ENCODE measurements at places on chromosomes 2 and 18.

DNA sequence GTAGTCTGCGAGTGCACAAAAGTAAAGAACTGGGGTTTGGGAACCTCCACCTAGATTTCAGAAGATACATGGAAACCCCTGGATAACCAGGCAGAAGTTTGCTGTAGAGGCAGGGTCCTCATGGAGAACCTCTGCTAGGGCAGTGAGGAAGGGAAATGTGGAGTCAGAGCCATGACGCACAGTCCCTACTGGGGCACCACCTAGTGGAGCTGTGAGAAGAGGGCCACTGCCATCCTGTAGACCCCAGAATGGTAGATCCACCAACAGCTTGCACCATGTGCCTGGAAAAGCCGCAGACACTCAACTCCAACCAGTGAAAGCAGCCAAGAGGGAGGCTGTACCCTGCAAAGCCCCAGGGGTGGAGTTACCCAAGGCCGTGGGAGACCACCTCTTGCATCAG lies 206.4 kb downstream of the PIEZO2 start:
- no peak for DNase-seq

DNA sequence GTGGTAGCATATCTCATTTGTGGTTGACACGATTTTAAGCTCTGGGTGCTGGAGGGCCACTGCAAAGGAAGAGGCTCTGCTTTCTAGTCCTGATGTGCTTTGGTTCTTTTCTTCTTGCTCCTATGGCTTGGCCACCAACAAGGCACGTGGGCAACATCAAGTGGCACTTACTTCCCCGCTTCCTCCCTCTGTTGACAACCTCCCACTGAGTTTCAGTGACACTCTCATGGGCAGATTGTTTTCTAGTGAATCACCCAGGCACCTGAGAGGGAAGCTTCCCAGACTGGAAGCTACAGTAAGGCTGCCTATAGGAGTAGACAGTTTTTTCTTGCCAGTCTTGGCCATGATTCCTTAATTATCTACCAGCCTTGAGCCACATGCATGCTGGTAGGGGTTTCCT lies 89.0 kb downstream of the NBAS start:
- no peak for DNase-seq

DNA sequence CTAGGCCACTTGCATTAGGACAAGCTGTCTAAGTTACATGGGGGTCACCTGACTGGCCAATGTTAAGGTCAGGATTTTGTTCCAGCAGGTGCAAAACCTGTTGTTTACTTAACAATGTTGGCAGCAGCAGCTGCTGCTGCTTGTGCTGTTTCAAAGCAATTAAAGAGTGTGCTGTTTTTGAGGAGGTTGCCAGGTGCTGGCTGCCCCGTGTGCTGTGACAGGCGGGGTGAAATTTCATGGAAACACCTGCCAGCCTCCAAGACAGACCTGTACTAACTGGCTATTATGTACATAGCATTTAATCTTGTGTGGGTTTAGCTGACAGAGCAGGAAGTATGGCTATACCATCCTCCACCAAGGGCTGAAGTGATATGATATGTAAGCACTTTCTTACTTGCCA lies 224.9 kb downstream of the ASXL3 start:
- DNase-seq, result no peak

DNA sequence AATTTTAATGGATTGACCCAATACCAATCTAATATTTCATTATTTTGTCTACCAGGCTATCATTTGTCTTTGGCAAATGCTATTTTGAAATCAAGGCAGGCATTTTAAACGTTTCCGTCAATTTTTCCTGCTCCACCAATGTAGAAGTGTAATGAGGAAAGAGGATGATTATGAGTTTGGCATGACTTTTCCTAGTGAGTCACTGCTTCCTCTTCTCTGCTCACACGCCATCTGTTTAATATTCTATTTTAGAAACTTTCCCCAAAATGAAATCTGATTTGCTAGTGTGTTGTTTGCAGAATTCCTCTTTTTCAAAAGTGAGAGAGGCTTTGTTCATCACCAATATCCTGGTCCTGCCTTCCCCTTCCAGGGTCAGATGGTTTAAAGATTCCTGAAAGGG lies 42.5 kb upstream of the PID1 start:
- peak; percentile 94 for DNase-seq

- peak; percentile 80 for DNase-seq
Measured at GRCh38 chr2:213152065-213152794, 818 bp upstream of the IKZF2 start.

GRCh38 chr2:80026040-80026729 lies 278.4 kb downstream of the LRRTM1 start:
- DNase-seq, result no peak

GRCh38 chr18:6266212-6266611 lies 148.5 kb downstream of the L3MBTL4 start:
- no peak for DNase-seq

DNA sequence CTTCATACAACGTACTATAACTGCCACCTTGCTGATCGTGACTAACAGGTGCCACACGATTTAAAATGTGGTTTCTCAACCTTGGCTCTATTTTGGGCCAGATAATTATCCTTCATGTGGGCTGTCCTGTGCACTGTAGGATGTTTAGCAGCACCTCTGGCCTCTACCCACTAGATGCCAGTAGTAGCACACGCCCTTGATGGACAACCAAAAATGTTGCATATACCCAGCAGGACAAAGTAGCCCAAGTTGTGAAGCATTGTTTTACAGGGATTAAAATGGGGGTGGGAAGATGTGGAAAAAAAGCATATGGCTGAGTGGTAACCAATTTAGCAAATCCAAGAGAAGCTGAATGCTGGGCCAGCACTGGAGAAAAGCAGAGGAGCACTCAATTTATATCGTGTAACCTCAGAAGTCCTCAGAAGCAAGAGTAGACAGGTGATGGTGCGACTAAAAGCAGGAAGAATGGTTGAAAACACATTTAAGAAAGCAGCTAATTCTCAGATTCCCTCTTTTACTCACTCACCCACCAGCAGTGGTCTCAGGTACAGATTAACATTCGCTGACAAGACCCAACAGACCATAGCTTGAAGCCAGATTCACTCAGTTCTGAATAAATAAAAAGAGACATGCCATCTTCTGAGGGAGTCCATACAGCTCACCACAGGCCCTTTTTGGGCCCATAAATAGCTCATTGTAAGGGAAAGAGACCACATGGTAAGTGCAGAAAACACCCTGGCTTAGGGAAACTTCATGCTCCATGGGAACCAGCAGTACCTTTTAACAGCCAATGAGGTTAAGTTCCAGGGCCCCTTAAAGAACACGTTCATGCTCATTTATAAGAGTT lies 50.6 kb downstream of the RAPH1 start:
- peak; percentile 61 for DNase-seq

- no peak for DNase-seq
Measured at GRCh38 chr2:12064153-12064552, 317.7 kb downstream of the LPIN1 start.

GRCh38 chr2:181677912-181678586 lies 2.3 kb downstream of the NEUROD1 start:
- DNase-seq, result peak; percentile 89

DNA sequence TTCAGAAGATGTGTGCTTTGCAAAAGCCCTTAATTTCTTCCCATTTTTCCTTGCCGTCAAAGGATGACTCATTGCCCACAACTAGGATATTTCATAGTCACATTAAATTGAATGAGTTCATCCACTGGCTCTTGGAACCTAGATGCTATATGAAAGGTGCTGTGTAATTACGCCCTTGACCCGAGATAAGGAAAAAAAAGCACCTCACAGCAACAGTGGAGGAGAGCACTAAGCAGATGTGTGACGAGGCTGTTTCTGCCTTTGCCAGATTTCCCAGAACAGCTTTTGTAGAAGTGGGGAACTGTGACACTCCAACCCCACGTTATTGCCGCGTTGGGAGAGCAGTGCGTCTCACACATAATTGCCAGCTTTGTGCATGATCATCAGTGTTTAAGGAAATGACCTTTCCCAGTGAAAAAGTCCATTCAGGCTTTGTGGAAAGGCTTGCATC lies 33.3 kb upstream of the TMEM87B start:
- peak; percentile 53 for DNase-seq

GRCh38 chr2:63047321-63048279 lies 3.0 kb upstream of the OTX1 start:
- DNase-seq, result no peak

DNA sequence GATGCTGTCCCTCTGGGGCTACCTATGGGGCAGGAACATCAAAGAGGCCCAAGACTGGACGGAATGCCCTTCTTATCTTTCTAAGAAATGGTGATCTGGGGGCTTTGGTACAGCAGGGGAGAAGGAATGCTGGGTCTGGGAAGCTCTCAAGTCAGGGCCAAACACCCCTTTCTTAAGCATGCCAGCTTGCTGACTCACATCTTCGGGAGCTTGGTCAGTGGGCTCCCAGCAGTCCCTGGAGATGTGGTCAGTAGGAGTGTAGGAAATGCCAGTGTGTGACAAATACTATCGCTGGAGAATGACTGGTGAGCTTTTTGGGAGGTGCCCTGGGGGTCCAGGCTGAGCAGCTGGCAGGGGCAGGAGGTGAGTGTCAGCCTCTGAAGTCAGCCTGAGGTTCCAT lies 105.0 kb upstream of the CDC42EP3 start:
- peak; percentile 88 for DNase-seq

DNA sequence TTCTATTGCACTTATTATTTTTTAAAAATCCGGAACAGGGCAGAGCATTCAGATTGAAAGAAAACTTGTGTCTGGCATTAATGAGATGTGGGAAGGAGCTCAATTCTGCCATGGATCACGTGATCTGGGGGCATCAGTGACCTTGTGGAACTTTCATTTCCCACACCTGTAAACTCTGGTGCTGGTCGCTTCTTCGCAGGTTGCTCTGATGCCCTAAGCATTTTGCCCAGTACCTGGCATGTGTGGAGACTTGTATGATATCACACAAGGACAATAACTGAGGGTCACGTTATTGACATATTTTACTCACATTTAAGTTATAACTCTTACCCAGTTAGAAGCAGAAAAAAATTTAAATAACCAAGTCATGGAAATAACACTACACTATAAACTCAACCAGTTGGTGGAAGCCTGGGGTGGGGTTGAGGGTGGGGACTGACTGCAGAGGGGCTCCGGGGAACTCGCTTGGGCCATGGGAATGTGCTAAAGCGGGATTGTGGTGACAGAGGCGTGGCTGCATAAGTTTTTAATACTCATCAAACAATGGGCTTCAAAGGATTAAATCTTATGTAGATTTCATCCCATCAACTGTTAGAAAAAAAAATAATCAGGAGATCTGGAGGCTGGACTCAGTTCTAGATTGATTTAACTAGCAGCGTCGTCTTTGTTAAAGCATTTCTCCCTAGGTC lies 36.5 kb downstream of the ST3GAL5 start:
- no peak for DNase-seq

DNA sequence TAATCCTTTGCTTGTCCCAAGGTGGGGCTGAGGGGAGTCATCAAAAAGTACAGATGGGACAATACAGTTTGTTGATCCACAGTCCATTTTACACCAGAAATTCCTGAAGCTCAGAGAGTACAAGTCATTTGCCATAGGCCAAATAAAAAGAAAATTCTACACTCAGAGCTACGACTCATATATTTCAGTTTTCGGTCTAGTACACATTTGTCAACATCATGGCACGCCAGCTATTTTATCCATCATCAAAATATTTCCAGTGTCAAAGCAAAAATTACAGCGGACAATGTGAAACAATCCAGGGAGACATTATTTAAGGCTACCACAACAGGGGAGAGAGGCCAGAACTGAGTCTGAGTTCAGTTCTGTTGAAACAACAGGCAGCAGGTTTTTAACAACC lies 587.5 kb upstream of the DSEL start:
- peak; percentile 3 for DNase-seq

DNA sequence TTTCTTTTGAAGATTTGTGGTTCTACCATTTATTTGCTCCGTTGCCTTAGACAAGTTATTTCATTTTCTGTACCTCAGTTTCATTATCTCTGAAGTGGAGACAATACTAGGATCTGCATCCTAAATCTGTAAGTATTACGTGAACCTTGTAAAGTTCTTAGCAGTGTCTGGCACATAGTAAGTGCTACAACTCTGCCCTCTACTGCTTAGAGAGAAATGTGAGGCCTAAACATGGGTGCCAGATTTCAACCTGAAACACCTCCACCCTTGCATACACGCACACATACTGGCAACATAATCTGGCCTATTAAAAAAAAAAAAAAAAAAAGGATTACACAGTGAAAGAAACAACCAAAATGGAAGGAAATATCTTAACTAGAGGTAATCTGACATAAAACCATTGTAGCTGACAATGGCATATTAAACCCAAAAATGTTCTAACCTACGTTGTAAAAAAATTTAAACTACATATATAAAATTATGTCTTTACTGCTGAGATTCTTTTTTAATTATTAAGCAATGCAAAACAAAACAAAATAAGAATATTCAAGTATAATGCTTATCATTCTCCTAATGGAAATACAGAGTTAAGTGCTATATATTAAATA lies 132.6 kb downstream of the MAP2 start:
- DNase-seq, result peak; percentile 82

DNA sequence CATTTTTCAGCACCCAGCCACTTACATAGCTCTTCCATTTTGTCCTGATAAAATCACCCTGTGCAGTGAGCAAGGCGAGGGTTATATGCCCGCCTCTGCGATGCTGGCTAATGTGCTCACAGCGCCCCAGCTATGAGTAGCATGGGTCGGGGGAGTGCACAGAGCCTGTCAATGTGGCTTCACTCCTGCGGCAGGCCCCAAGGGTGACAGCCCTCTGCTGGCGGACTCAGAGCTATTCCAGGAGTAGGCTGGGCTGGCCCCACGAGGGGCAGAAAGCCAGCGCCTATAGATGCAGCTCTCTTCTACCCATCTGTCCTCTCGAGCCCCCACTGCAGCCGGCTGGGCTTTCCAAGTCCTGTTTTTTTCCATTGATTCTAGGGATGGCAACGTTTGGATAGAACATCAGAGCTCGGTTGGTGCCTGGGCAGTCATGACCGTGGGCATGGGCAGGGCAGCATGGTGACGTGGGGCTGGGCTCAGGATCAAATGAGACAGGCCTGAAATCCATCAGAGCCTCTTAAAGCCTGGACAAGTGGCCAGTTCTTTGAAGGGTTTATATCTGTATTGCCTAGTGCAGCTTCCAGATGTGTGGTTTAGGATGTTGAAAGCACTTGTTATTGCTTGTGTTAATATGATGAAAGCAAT lies 134.7 kb downstream of the MCFD2 start:
- peak; percentile 57 for DNase-seq

- no peak for DNase-seq
Measured at GRCh38 chr18:44748582-44748981, 67.9 kb downstream of the SETBP1 start.

- DNase-seq, result no peak
Measured at GRCh38 chr2:238585836-238586821, 159.4 kb downstream of the ASB1 start.

DNA sequence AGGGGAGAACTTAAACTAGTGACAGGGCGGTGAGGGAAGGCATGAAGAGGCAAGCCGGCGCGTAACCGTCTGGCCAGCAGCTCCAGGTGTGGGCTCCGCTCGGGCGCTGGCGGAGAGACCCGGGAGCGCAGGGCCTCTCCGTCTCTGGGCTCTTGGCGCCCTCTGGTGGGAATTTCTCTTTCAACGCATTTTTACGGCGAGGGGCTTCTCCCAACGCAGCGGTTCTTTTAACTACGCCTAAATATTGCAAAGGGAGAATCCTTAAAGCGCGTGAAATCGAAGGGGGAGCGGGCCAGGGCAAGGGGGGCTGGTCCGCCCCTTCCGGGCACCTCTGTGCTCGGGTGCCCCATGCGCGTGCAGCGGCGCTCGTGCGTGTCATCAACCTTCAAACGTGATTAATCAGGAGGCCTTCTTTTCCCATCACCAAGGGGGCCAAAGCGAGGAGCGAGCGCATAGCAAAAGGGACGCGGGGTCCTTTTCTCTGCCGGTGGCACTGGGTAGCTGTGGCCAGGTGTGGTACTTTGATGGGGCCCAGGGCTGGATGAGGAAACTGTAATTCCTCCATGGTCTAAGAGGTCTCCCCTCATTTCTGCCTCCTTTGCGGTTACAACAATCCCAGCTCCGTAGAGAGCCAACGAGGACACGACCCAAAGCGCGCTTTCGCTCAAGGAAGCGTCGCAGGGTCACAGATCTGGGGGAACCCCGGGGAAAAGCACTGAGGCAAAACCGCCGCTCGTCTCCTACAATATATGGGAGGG lies 762 bp upstream of the GAD1 start:
- DNase-seq, result peak; percentile 46

All from fibroblast of pulmonary artery (primary cell).